Stimulated activated CD4-positive, alpha-beta T cell treated with anti-CD3 and anti-CD28 coated beads, Interleukin-2, amount 100 ng/mL, for 24 hours (primary cell): ENCODE measurements at places on chromosomes 2 and 18.

GRCh38 chr2:27236626-27237025, 19.5 kb downstream of the CAD start:
- no peak for DNase-seq

GRCh38 chr2:83944191-83944590, 514.9 kb downstream of the SUCLG1 start:
- no peak for DNase-seq

GRCh38 chr2:28228434-28228995, 164.1 kb upstream of the FOSL2 start:
- DNase-seq, result no peak

GRCh38 chr2:241081190-241081642, 20.9 kb downstream of the MTERF4 start:
- no peak for DNase-seq

DNA sequence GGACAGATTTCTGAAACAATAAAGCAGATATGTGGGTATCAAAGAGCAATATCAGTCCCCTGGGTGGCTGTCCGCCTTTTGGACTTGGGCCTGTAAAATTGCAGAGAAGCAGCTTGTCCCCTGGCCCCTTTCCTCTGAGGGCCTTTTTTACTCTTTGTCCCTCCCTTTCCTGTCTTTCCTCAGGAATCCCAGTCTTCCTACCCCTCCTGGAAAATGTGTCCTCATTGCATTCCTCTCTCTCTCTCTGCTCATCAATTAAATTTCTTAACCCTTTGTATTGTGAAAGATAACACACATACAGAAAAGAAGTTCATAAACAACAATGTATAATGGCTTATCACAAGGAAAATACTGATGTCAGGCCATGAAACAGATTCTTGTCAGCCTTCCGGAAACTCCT, 3.0 kb upstream of the GRB14 start:
- no peak for DNase-seq
